ENCODE measurements at places on chromosomes 3 and 15. TPM values are rescaled to one million over a fixed set of nuclear protein-coding genes. Genes with fewer than 3 reads are reported as not detected.

A4GNT gene
- not detected for total RNA-seq

GRCh38 chr3:153379516-153379915 is 217.5 kb downstream of the RAP2B start:
- no peak for DNase-seq

DNA sequence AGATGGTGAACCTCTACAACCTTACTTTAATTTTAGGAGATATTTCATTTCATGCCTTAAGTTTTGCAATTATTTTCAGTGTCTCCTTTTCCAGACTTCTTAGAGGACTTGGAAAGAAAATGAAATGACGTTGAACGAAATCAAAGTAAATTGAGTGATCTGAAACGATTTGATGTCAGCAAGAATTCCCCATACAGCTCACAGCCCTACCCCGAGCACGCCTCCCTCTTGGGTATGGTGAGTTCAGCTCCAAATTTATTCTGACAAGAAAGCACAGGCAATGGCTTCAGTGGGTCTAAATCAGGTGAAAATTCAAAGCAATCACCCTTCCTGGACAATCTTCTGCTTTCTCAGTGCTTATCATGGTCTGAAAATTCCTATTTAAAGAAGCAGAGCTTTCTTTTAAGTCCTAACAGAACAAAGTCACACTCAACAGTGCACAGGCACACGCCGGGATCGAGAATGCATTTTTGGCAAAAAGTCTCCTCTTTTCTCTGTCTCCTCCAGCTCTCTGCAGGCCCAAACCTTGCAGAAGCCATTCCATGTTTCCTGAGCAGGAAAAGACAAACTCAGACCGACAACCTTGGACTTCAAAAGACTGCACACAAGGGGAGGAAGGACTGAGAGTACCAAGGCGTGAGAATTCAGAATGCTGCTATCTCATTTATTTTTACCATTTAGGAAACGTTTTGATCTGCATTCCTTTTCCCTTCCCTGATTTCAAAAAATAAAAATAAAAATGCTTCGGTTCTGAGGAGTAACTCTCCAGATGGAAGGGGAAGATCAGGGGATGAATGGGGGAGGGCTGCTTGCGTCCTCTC is 72.0 kb downstream of the CCNL1 start:
- DNase-seq = no peak

LRTM1 gene
- total RNA-seq = not detected

DNA sequence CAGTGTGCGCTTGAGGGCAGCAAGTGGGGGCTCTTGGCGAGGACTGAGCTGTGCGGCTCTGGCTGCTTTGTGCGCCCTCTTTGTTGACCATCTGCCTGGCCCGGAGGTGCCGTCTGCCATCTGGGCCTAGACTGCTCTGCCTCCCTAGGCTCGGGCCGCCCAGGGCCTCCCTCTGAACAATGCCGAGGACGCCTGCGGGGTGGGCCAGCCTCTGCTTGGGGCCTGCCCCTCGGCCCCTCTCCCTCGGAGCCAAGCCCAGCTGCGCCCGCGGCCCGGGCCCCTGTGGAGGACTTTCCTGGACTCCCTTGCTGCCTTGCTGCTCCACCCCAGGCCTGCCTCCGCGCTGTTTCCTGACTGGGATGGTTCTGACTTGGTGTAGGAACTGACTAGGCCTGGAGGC is 31.9 kb upstream of the SPSB4 start:
- DNase-seq = no peak

MAP1A gene
- 1.4 TPM for total RNA-seq

KBTBD12 gene
- total RNA-seq = not detected

CCR4 gene
- total RNA-seq = 27.9 TPM

SPTBN5 gene
- 0.17 TPM for total RNA-seq

DNA sequence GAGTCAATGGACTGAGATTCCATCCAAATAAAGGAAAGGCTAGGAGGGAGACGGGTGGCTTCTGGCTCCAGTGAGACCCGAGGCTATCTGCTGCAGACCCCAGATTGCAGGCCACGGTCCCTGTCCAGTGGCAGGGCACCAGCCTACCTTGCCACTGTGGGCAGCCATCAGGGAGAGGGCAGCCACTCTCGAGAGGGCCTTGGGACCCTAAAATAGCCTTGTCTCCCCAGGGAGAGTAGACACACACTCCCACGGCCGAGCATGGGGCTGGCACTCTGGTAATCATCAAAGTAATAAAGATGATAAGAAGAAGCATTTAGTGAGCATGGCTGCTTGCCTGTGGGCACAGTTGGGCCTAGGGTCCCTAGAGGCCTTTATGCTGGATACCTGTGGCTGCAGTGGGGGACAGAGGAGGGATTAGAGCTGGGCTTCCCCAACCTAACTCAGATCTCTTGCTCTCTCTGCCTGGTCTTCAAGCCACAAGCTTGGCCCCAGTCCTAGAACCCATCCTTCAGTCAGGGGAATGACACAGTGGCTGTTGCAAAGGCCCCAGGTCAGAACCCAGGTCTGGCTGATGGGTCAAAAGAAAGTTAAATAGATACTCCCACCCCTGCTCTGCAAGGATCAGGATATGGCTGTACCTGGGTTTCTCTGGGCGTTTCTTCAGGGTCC is 9.2 kb upstream of the VIPR1 start:
- DNase-seq = no peak

DNA sequence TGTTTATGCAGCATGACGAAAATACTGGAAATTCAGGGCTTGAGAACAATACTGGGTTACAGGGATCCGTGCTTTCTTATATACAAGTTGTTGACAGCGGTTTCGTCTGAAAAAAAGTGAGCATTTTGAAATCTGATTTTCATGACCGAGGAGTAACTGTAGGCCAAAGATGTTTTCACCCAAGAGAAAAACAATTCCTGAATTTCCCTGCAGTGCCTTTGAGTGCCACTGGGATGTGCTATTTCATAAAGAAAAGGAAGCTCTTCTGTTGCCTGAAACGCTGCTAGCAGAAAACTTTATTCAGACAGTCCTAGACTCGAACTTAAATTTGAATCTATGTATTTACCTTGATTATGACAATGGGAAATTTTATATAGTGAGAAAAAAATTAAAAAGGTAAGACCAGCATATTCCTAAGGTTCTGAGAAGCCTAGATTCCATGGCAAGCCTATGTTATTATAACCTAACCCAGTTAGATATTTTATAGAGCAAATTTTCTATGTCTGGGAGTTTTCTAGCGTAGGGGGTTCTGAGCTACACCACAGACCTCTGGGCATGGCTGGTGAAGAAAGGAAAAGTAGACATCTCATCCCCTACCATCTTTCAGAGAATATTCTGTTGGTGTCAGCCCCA is 30.2 kb downstream of the KCNAB1 start:
- DNase-seq = peak; percentile 51

DNA sequence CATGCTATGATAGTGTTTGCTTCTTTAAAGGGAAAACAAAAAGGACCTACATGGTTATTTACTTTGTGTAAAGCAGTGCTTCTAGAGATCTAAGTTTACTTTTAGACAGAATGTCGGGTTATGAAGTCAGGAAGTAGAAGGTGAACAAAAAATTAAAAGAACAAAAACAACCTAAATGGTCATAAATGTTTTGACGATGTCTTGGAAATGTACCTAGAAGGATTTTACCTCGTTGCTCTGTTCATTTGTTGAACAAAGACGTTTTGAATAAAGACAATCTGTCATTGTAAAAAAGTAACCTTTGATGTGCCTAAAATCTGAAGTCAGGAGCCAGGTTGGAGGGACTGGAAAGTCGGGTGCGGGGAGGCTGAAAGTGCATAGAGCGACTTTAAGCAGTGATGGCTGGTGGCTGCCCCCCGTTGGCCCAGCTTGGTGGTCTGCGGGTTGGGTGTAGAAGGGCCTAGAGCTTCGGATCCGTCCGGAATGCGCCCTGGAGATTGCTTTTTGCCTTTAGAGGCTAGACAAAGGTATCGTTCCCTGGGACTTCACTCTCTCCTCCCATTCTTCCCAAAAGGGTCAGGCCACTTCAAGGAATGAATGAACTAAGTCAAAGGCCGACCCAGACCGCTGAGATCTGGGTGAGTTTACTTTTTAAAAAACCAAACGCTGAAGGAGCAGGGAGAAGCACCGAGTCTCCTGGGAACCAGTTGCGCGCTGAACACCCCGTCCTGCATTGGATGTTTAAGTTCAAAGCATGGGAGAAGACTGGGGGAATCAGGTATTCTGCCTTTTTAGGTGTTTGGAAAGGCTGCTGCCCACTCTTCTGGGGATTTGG is 2.1 kb downstream of the SOX14 start:
- DNase-seq = no peak

DNA sequence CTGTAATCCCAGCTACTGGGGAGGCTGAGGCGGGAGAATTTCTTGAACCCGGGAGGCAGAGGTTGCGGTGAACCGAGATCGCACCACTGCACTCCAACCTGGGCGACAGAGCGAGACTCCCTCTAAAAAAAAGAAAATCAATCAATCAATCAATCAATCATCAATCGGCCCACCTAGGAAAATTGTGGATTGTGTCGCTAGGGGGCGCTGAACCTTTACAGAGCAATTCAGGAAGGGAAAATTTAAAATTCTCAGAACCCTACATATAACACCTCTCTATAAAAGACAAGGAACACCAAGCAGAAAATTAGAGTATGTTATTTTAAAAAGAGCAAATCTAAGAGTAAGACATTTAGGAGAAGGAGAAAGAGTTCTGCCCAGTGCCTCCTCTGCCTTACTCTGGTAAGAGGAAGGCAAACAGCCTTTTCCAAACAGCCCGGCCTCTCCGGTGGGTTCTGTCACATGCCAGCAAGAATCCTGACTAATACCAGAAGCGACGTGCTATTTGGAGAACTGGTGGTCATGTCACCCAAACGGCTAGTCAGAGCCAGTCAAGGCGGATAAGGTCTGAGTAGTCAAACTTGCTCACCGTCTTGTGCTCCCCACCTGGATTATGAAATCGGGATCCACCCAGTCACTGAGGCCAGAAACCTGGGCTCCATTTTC is 22.3 kb upstream of the SMCO1 start:
- DNase-seq = peak; percentile 83

BOC gene
- not detected for total RNA-seq

SLC22A13 gene
- not detected for total RNA-seq

CMTM7 gene
- total RNA-seq = 60.2 TPM

DNA sequence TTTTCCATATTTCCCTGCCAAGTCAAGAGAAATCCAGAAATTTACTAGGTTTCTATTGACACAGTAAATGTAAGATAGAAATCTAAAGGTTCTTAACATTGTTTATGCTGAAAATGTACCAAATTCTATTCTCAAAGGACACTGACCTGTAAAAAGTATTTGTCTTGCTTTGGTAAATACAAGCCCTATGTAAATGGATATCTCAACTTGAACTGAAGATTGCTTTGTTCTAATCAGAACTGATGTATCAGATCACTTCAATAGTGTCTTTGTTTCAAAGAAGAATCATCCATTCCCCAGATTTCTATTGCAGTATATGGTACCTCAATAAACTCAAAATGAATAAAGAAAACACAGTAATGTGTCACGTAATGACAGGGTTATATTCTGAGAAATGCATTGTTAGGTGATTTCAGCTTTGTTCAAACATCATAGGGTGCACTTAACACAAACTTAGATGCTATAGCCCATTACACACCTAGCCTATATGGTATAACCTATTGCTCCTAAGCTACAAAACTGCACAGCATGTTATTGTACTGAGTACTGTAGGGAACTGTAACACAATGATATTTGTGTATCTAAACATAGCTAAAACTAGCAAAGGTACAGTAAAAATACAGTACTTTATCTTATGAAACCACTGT is 143.5 kb upstream of the NECTIN3 start:
- DNase-seq = no peak

DNA sequence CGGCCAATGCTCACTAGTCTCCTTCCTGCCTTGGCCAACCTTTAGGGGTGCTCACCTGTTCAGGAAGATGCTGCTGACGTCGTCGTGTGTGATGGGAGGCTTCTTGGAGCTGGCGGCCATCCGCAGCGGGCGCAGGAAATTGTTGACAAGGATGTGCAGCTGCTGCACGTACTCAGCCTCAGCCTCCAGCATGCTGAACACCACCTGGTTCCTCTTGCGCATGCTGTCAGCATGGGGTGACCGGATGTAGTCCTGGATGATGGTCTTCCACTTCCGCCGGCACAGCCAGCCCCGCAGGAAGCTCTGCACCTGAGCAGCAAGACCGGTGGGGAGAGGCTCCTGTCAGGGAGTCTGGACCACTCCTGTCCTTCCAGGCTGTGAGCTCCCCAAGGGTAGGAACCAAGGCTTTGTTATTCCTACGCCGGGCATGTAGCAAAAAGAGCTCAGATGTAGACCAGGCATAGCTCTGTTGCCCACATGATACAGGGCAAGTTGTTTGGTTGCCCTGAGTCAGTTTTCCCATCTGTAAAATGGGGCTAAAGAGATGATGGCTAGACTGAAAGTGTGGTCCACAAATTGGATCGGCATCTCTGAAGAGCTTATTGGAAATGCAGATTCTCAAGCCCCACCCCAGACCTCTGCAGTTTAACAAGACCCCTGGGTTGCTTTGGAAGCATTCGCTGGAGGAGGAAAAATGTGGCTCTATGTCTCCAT is 43.7 kb downstream of the RASGRF1 start:
- no peak for DNase-seq

GRCh38 chr3:48270306-48270705 is 29.4 kb downstream of the ZNF589 start:
- DNase-seq = no peak

DNA sequence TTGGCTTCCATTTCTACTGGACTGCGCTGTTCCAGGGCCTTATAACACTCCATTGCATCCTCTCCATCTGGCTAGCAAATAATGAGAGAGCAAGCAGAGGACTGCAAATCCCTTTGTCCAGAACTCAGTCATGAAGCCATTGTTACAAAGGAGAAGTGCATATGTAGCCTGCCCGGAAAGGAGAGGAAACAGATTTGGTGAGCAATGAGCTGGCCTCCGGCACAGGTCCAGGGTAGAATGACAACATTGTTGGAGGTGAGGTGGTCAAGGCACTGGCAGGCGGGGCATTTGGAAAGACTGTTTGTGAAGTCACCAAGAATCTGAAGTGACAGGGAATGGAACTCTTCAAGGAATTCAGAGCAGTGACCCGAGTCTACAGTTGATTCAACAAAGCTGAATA is 25.0 kb upstream of the ATP1B3 start:
- no peak for DNase-seq

DNA sequence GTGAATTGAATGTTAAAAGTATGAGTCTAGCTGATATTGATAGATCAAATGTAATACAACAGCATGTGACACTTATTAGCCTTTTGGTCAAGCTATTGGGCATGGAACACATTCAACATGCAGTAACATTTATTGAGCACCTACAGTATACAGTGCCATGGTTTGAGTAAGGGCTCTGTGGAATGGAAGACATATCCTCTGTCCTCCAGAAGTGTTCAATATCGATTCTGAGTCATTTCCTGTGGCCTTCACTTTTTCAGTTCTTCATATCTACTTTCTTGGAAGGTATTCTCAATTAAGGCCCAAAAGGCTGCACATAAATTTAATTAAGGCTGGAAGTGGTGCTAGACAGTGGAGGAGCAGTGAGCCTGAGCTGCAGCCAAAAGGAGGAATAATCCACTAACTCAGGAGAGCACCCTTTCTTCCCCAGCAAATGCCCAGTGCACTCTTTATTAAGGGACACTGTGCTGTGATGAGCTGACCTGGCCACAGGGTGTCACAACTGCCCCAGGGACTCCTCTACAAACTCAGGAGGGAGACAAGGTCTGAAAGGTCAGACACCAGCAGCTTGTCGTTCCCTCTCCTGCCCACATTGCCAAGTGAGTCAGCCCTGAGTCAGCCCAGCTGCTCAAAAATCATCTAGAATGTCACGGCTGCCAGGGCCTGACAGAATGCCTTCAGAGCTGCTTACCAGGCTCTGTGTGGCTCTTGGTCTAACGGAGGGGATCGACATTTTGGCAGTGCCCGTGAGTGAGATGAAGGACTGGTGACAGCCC is 544.8 kb downstream of the AGBL1 start:
- peak; percentile 88 for DNase-seq

GRCh38 chr3:145519398-145520047 is 641.5 kb downstream of the PLOD2 start:
- no peak for DNase-seq
